ENCODE measurements at places on chromosomes 11 and 22.

GRCh38 chr11:32870676-32871075 is 21.9 kb upstream of the QSER1 start:
- DNase-seq: no peak

- no peak for DNase-seq
These were observed 51.1 kb downstream of the WNT7B start for GRCh38 chr22:45925811-45926351.

- DNase-seq: no peak
These were observed 36.8 kb upstream of the ADORA2A start for GRCh38 chr22:24390576-24390975.

DNA sequence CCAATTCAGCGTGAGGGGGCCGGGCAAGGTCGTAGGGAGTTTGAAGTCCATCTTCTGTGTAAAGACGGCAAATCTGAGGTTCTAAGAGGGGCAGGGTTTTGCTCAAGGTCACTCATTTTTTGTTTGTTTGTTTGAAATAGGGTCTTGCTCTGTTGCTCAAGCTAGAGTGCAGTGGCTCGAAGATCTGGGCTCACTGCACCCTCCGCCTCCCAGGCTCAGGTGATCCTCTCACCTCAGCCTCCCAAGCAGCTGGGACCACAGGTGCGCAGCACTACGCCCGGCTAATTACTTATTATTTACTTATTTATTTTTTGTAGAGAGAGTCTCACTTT is 355 bp upstream of the AP1B1 start:
- DNase-seq: no peak

- no peak for DNase-seq
These were observed 18.0 kb upstream of the POU2AF1 start for GRCh38 chr11:111397034-111397433.

- DNase-seq: no peak
These were observed 56.8 kb downstream of the FCHSD2 start for GRCh38 chr11:73085189-73085875.

DNA sequence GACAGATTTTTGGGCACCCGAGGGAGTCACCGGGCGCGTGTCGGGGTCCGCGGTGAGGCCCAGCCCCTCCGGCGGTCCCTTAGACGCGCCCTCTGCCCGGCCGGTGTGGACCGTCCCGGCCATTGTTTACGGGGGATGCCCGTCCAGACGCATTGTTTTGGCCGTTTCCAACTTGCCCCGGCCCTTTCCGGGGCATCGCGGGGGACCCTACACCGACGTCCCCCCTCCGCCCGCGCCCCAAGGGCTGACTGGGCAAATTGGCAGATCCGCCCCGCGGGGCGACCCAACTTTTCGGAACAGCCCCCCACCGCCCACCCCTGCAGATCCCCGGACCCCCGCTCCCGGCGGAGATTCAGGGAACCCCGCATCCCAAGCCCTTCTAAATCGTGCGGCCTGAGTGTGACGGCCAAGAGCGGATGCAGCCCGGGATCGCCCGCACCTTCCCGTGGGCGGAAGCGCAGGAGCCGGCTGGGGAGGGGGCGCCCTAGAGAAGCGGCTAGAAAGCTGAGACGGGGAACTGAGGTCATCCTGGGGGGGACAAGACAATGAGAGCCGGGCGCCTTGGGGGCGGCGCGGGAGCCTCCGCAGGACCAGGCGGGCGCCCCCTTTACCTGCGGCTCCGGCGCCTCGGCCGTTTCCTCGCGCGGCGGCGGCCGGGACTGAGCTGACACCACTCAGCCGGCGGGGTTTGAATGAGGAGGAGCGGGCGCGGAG is 17.1 kb upstream of the CCT8L2 start:
- DNase-seq: no peak

DNA sequence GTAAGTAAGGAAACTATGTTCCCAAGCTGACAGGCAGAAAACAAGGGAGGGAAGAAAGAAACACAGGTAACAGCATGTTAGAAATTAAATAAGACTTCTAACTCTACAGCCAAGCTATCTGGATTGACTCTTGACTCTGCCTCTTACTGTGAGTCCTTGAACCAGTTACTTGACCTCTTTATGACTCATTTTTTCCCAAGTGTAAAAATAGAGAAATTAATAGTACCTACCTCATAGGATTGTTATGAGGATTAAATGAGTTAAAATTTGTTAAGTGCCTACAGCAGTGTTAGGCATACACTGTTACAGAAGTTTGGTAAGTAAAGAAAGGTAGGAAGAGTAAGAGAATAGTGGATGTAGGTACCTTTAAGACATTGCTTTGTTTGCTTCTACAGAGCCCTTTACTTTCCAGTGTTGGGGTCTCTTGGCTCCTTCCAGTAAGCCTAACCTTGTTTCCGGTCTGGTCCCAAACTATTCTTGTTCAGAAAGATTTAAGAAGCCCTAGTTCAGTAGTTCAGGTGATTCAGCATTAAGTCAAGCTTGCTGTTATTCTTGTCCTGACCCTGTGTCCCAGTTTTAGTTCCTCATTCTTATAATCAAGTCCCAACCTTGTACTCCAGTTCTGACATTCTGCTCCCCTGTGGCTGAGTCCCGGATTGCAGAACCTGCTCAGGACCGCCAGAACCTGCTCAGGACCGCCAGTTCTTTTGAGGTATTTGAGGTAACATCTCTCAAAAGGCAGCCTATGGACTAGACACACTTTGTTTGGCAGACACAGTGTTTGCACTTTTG is 963.4 kb upstream of the CCDC90B start:
- DNase-seq: no peak

DNA sequence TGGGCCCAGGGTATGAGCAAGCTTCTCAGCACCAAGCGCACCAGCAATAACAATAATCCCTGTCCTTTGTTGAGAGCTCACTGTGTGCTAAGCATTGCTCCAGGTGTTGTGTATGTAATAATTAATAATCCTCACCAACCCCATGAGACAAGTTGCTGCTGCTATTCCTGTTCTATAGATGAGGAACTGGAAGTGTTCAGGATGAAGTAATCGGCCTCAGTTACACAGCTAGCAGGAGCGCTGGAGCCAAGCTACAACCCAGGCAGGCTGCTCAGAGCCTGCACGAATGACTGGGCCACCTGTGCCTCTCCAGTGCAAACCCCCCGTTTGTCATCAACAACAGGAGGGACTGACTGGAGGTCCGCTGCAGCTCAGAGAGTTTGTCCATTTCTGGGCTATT is 35.2 kb upstream of the CECR2 start:
- DNase-seq: no peak

DNA sequence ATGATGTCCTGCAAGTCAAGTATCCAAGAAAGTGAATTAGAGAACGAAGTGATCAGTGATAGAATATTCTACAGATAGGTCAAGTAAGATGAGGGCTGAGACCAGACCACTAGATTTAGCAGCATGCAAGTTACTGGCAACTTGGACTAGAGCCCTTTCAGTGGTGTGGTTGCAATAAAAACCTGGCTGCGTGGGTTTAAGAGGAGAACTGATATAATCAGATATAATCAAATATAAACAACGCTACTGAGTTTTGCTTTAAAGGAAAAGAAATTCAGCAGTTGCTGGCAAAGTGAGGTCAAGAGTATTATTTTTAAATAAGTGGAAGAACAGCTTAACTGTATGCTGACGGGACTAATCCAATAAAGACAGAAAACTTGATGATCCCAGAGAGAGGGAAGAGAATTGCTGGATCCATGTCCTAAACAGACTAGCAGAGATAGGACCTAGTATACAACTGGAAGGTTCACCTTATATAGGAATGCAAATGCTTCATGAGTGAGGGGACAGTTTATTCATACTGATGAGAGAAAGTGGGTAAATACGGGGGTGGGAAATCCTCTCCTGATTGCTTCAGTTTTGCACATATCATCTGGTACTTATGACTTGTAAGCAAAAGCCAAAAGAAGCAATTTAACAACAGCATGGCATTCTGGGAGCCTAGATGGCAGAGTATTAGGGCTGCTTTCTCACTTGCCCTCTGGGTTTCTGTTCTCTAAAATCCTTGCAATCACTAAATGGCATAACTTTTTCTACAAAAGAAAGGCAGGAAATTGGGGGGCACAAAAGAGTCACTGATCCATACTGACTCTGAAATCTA is 146.2 kb downstream of the RBFOX2 start:
- no peak for DNase-seq

DNA sequence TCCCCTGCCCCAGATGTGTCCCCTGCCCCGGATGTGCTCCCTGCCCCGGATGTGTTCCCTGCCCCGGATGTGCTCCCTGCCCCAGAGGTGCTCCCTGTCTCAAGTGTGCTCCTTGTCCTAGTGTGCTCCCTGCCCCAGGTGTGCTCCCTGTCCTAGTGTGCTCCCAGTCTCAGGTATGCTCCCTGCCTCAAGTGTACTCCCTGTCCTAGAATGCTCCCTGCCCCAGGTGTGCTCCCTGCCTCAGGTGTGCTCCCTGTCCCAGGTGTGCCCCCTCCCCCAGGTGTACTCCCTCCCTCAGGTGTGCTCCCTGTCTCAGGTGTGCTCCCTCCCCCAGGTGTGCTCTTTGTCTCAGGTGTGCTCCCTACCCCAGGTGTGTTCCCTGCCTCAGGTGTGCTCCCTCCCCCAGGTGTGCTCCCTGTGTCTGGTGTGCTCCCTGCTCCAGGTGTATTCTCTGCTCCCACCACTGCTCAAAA is 48.7 kb upstream of the RASD2 start:
- DNase-seq: no peak

- no peak for DNase-seq
These were observed 63.9 kb upstream of the USP47 start for GRCh38 chr11:11777897-11778296.

- peak; percentile 68 for DNase-seq
These were observed 548.0 kb downstream of the ETS1 start for GRCh38 chr11:128039140-128040021.

All from NCI-H2029 (cell line).